Left renal cortex interstitium (tissue), 4 donors: ENCODE measurements at places on chromosomes 2 and 18. TPM values are rescaled to one million over a fixed set of nuclear protein-coding genes. Genes with fewer than 3 reads are reported as not detected.
A peak's percentile ranks its signal among the peaks of the same experiment; 100 is the strongest.

DNA sequence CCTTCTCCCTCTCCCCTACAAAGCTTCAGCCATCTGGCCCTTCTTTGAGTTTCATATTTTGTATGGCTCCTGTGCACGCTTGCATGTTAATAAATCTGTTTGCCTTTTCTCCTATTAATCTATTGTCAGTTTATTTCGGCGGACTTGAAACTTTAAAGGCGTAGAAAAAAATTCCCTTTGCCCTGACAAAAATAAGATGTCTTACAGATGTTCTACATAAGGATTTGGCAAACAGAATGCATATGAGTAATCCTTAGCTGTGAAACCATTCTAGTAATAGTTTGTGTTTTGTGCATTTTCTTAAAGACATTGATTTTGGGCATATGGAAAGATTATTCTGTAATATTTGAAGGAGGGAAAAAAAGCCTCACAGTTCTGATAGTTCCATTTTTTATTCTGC is 15.0 kb upstream of the BMPR2 start:
- DNase-seq = no peak

DNA sequence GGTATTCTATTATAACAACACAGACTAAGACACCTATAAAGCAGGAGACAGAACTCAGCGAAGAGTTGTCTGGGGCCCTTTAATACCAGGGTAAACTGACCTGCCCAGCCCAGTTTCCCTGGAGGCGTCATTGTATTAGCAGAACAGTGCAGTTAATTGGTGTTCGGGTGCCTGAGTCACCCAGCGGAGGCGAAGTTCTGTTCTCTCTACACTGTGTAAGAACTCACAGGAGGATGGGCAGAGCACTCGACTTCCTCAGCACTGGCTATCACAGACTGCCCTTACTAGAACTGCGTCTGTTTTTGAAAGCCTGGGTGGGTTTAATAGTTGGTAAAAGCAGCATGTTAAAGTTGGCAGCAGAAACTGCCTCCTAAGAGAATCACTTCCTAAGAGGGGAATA is 106.5 kb upstream of the ATP8B1 start:
- DNase-seq = no peak

DNA sequence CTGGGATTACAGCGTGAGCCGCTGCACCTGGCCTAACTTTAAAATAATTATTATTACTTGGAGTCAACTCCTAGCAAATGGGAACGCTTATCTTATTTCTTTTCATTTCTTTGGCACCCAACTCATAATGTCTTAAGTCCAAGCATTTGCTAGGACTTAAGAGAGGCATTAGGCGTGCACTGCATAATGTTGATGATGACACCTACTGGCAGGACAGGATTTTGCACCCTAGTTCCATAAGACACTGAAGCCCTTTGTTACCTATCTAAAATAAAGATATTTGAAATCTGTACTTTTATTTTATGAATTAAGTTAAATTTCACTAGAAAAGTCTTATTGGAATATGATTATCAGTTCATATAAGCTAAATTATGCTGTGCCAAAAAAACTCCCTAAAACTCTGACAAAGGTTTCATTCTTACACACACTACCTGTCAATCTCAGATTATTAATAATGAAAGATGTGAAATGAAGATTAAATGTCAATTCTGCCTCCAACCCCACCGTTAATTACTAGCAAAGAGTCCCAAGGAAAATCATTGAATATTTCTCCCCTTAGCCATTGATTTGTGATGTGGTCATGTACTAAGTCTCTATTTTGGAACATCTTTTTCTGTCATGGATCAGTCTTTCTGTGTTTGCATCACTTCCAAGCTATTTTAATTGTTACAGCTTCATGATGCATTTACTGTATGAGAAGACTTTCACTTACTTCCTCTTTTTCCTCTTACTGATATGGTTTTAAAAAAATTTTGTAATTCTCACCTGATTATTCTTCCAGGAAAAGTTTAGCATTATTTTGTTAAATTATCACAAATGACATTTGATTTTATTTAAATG is 12.7 kb upstream of the CDH2 start:
- DNase-seq = no peak

DNA sequence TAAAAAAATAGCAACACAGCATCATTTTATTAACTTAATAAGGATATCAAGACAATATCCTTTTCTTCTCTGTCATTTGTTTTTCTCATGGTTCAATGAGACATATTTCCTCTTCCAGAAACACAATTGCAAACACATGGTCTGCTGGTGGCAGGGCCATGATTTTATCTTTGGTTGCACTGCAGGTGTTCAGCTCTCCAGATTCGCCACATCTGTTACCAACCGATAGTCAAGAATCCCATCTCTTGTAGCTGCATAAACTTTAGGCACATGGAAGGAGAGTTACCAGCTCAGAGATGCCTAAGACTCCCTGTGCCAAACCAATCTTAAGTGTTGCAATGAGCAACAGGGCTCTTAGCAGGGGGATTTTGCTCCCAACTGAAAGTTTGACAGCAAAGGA is 1303.2 kb upstream of the CELF4 start:
- no peak for DNase-seq

- no peak for DNase-seq
Observed at GRCh38 chr2:213022987-213023386, 128.4 kb downstream of the IKZF2 start.

- DNase-seq = peak; percentile 62
Observed at GRCh38 chr18:49486606-49486952, 455 bp downstream of the C18orf32 start.

- no peak for DNase-seq
Observed at GRCh38 chr2:16625759-16626158, 39.9 kb downstream of the CYRIA start.

GRCh38 chr18:63141778-63142176 is 177.8 kb downstream of the BCL2 start:
- no peak for DNase-seq

DNA sequence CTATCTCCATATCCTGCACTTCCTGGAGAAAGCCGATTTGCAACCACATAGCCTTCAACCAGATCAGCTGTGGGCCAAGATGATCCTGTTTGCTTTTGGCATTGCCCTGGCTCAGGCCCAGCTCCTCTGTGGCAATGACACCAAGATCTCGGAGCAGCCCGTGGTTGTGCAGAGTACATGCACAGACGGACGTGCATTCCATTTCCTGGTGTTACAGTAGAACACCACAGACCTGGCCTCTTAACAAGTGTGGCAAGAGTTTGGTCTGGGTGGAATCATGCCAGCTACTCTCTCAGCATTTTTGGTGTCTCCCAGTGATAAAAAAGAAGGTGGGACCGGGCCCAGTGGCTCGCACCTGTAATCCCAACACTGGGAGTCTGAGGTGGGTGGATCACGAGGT is 20.0 kb downstream of the MALT1 start:
- DNase-seq = no peak

GRCh38 chr2:98356729-98357128 is 10.5 kb downstream of the CNGA3 start:
- no peak for DNase-seq

- DNase-seq = no peak
Observed at GRCh38 chr2:85755122-85756027, 1.6 kb downstream of the ATOH8 start.

GRCh38 chr2:130819608-130820278 is 17.0 kb upstream of the ARHGEF4 start:
- DNase-seq = no peak

DNA sequence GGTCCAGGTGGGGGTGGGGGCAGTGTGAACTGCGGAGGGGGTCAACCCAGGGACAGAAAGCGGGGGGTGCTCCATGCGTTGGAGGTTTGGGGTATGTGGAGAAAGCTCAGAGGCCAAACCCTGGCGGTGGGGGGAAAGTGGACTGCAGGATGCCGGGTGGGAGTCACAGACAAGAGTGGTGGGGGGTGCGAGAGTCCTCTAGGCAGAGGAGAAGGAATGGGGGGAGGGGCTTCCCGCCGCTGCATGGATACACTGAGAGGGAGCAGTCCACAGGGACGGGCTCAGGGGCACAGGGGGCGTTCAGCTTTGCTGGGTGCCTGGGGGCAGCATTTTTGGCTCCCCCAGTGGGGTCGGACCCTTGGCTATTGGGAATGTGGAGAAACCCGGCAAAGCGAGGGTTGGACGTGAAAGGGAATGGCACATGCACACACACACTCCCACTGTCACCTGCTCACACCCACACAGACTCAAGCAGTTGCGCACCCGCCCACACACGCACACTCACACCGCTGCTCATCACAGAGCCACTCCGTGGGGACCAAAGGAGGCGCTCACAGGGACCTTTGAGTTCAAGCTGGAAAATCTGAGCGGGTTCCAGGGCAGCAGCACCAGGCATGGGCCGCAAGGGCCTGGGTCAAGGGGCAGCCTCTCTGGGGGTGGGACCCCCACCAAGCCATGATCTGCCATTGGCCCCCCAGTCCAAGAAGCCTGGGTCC is 7.7 kb downstream of the GBX2 start:
- no peak for DNase-seq

- DNase-seq = no peak
Observed at GRCh38 chr2:227534714-227535113, 62.8 kb downstream of the AGFG1 start.

DNA sequence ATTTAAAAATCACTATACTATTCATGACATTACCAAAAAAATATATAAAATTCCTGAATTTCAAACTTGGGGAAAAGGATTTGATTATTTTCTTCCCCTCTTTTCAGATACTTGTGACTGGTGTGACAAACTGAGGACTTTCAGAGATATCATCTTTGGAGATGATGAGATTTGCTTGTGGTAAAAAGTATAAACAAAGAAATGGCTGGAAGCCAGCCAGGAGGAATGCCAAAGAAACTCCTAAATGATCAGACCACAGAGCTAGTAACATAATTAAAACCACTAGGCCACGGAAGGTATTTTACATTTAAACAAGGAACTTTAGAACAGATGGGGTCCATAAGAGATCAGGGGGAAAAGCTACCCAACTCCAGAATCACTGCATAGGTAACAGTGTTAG is 58.7 kb downstream of the PIGN start:
- no peak for DNase-seq

DNA sequence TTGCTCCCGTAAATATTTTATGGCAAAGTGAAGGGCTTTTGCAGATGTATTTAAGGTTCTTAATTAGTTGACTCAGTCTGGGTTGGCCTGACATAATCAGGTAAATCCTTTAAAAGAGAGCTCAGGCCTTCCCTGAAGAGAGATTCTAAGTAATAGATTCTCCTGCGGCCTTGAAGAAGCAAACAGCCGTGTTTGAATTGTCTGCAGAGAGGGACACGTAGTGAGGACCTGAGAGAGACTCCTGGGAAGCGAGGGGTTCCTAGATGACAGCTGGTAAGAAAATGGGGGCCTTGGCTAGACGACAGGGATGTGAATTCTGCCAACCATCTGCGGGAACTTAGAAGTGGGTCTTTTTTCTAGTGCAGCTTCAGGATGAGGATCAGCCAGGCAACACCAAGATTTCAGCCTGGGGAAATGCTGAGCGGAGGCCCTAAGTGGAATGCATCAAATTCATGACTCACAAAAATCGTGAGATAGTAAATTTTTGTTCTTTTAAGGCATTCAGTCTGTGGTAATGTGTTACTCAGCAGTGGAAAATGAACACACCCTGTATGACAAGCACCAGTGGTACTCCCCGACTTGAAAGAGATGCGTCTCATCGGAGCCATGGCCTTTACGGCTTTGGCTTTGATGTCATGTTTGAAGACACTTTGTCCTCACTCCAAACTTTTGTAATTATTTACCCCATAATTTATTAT is 62.1 kb upstream of the SMIM21 start:
- DNase-seq = no peak

DSG4 gene
- polyA plus RNA-seq = not detected

DPYSL5 gene
- polyA plus RNA-seq = 7.6 TPM

CD226 gene
- 3.3 TPM for polyA plus RNA-seq
